SJCRH30 (cell line): ENCODE measurements at places on chromosomes 3 and 15. TPM values are rescaled to one million over a fixed set of nuclear protein-coding genes. Genes with fewer than 3 reads are reported as not detected.
A peak's percentile ranks its signal among the peaks of the same experiment; 100 is the strongest.

The CCDC39 gene
- not detected in 2 replicates for total RNA-seq

DNA sequence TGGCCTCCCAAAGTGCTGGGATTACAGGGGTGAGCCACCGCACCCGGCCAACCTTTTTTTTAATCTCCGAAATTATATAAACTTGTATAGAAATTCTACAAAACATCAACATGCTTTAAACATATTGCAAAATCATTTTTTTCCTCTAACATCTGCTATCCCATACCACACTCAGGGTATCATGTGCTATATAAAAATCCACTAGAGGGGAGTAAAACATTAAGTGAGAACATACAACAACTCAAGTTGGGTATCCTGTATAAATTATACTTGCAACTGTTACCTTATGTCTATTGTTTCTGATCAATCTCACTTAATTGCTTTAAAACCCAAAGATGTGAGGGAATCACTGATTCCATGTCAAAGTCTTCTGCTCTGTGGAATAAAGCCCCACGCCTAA lies 71.9 kb upstream of the FBN1 start:
- no peak overlapping the region for H3K27ac ChIP-seq
- H3K4me1 ChIP-seq, result no peaks in the 10 kb centered on the region

DNA sequence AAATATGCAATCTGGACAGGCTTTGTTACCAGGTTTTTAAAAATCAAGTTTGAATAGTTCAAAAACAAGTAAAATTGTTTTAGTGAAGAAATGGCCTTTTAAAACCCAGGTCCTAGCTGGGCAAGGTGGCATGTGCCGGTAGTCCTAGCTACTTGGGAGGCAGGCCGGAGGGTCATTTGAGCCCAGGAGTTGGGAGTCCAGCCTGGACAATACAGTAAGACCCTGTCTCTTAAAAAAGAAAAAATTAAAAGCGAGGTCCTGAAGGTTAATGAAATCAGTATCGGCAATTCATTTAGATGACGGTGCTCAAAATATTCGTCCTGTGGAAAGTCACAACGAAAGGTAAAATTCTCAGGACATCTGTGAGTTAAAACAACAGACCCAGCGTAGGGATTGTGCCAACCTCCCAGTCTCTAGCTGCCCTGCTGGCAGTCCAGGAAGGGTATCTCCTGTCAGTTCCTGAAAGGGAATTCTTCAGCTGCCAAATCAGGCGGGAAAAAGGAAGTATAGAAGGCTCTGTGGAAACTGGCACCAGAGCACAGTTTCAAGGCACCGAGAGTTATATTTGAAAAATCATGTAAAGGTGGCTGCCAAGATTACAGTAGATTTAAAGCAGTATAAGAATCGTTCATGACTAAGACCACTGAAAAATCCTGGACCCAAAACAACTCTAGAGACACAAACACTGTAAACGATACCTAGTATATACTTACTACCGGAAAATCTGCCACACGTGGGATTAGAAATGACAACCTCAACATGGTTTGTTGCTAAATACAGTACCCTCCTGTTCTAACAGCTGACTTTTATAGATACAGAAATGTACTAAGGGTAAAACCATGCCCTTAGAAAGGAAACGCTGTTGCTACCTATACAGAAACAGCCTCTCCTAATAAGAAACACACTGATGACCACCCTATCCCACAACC lies 1.2 kb upstream of the ABHD17C start:
- H3K4me1 ChIP-seq, result no peaks in the 10 kb centered on the region
- H3K27me3 ChIP-seq, result no peaks in the 10 kb centered on the region
- no peaks in the 10 kb centered on the region for H3K36me3 ChIP-seq
- H3K4me3 ChIP-seq, result peak overlapping the region; percentile 75
- H3K27ac ChIP-seq, result no peak overlapping the region

The CDHR4 gene
- not detected in 2 replicates for total RNA-seq

The BSN gene
- total RNA-seq, result 0.08 and 0.14 TPM in 2 replicates

The GPR176 gene
- 14.8 and 16.1 TPM in 2 replicates for total RNA-seq
